Putamen (tissue), 1 donor: ENCODE measurements at places on chromosomes 13 and 19.

DNA sequence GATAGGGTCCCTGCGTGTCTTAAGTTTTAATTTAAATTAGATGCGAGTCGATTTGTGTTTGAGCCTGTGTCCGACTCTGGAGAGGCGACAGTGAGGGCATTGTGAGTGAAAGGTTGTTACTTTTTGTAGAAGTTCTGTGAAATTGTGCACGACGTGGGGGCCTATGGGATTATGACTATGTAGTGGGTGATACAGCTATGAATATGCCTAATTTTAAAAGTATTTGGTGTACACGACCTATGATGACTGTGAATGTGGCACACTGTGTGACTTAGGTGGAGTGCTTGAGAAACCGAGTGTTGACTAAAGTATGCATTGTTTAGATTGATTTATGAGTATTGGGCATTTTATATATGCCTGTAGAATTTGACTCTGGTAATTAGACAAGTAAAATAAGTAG, 646 bp downstream of the ZNF567 start:
- DNase-seq = no peak

DNA sequence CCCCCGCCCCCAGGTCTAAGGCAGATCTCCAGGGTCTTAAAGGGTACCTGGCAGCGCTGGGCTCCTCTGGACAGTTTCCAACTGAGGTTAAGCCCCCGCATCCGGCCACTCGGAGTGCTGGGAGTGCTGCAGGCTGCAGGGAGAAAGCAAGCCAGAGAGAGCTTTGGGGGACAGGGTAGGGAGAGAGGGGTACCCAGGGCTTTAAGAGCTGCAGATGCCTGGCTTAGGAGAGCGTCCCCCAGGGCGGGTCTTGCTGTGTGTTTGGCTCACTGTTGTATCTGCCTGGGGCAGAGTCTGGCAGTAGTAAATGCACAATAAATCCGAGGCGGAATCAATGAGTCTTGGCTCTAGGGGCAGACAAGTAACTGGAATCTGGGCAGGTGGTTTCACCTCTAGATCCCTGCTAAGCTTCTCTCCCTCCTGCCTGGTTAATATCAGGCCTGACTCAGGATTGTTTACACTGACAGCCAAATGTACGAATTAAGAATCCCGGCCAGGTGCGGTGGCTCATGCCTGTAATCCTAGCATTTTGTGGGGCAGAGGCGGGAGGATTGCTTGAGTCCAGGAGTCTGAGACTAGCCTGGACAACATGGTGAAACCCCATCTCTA, 798 bp upstream of the COX6B2 start:
- DNase-seq = no peak

DNA sequence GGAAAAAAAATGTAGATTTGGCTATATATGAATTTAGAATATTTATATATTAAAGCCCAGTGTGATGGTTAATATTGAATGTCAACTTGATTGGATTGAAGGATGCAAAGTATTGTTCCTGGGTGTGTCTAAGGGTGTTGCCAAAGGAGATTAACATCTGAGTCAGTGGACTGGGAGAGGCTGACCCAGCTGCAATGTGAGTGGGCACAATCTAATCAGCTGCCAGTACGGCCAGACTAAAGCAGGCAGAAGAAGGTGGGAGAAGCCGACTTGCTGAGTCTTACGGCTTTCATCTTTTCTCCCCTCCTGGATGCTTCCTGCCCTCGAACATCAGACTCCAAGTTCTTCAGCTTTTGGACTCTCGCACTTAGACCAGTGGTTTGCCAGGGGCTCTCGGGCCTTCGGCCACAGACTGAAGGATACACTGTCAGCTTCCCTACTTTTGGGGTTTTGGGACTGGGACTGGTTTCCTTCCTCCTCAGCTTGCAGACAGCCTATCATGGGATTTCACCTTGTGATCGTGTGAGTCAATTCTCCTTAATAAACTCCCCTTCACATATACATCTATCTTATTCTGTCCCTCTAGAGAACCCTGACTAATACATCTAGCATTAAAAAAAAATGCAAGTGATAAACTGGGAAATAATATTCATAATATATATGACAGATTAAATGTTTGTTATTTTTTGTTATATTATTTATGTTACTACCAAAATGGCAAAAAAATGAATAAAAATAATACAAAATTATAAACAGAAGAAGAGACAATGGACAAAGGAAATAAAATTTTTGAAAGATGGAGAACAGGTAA, 122.4 kb downstream of the DLEU7 start:
- no peak for DNase-seq

DNA sequence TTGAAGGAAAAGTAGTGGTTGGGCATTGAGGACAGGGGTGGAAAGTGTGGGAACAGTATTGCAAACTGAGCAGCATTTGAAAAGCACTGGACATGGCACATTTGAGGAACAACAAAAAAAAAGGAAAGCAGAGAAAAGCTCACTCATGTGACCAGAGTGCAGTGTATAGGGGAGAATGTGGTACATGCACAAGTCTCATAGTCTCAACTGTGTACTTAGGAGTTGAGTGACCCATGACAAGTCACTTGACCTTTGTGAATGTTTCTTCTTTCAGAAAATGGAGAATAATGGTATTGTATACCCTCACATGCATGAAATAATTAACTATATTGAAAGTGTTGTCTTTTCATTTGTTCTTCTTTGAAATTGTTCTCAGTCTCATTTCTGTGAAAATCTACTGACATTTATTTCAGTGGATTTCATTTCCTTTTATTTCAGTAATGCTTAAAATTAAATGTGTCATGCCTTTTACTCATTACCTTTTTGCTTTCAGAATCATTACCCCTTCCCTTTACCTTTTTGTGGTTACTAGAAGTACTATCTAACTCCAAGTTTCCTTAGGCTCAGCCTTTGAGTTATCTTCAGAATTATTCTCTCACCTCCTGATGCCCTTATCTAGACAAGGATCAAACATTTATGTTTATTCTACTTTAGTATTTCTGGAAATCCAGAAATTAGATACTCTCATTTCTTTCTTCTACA, 79.1 kb upstream of the MLNR start:
- DNase-seq = no peak

DNA sequence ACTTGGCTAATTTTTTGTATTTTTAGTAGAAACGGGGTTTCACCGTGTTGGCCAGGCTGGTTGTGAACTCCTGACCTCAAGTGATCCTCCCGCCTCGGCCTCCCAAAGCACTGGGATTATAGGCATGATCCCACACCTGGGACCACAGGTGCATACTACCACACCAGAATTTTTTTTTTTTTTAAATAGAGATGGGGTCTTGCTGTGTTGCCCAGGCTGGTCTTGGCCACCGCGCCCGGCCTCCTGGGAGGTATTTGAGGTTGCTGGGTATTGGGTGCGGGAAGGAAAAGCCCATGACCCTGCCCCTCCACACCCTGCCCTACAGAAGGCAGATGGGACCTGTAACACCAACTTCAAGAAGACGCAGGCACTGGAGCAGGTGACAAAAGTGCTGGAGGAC, 13.6 kb downstream of the ACTMAP start:
- DNase-seq = no peak

DNA sequence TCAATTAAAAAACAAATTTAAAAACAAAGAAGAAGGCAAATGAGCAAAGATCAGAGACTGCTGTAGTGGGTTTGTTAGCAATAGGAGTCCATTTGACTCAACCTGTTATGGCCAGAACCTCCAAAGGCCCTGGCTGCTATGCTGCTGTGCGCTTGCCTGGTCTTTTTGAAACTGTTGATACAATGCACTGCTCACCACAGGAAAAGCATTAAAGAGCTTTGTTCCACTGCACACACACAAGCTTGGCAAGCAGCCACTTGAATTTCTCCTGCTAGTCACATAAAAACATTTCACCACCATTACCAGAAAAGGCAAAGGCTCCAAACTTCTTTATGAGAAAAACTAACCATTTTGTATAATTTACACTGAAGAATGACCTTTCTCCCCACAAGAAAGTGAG, 132.2 kb downstream of the FREM2 start:
- DNase-seq = peak; percentile 34

GRCh38 chr19:10420444-10421239, at the start of gene PDE4A:
PDE4A (plus strand) TSS chr19:10420538; CDS start chr19:10420765, 227 bp downstream.
- no peak for DNase-seq

- no peak for DNase-seq
These were observed 2.9 kb upstream of the MRI1 start for GRCh38 chr19:13761423-13761822.

- no peak for DNase-seq
These were observed 56.2 kb upstream of the USPL1 start for GRCh38 chr13:30561511-30561910.

GRCh38 chr13:48181482-48182145, 51.4 kb upstream of the ITM2B start:
- DNase-seq = no peak

GRCh38 chr19:2187159-2187558, 23.4 kb downstream of the DOT1L start:
- no peak for DNase-seq

- peak; percentile 84 for DNase-seq
These were observed 1.4 kb upstream of the CCDC97 start for GRCh38 chr19:41308450-41309179.

- no peak for DNase-seq
These were observed 40.8 kb downstream of the UNC13A start for GRCh38 chr19:17647071-17648020.

DNA sequence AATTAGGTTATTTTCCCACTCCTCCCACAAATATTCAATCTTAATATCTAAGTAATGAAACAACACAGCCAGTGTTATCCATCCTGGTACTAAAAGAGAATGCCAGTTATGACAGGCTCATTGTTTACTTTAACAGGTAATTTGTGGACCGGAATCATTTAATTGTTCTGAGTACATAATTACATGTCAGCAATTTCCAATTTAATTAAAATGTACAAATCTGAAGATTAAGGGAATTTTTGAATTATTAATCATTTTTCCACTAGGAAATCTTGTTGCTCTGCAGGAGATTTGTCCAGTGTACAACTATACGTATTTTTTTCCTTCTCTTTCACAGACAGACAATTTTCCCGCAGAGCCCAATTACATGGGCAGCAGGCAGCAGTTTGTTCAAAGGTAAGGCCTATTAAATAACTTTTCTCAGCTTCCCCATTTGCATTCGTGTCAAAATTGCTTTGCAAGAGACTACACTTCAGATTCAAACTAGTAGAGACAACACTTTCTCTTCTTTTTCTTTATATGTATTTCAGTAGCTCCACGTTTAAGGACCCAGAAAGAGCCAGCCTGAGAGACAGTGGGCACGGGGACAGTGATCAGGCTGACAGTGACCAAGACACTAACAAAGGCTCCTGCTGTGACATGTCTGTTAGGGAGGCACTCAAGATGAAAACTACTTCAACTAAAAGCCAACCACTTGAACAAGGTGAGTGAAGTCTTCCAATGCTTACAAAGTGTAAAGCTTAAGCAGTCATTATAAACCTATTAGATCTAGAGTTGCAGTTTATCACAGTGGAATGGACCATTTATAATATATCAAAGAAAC, 34.8 kb downstream of the PCDH17 start:
- no peak for DNase-seq

DNA sequence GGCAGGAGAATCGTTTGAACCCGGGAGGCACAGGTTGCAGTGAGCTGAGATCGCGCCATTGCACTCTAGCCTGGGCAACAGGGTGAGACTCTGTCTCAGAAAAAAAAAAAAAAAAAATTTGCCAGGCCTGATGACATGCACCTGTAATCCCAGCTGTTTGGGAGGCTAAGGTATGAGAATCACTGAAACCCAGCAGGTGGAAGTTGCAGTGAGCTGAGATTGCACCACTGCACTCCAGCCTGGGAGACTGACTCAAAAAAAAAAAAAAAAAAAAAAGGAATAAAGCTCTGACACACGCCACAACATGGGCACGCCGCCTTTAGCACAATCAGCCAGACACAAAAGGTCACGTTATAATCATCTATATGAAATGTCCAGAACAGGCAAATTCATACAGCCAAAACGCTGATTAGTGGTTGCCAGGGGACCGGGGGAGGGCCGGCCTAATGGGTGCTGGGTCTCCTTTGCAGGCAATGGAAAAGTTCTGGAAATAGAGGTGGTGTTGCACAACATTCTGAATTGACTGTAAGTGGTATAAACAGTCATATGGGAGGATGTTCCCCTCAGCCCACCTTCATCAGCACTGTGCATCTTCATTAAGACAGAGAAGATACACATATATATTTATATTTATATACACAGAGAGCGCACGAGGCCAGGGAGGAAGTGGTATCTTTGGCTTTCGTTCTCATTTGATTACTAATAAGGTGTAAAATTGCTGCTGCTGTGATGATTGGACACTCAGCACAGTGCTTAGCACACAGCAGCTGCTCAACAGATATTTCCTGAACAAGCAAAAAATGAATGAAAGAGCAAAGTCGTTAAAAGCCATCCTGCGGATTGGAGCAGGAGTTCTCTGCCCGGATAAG, 3.8 kb downstream of the HSPBP1 start:
- no peak for DNase-seq

DNA sequence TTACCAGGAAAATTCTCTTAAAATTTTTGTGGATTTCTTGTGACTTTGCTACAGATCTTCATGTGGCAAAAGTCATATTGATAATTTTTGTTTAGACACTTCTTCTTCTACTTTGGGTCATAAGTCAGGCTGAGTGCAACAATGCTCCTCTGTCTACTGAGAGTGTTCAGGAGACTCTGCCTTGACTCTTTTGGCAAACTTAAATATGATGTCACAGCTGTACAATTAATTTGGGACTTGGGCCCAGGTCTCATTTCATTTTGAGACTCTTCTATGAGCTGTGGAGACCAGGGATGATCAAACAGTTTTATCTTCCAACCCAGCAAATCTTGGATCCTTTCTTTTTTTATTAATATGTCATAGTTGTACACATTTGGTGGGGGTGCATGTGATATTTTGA, 19.7 kb upstream of the IPO5 start:
- no peak for DNase-seq

DNA sequence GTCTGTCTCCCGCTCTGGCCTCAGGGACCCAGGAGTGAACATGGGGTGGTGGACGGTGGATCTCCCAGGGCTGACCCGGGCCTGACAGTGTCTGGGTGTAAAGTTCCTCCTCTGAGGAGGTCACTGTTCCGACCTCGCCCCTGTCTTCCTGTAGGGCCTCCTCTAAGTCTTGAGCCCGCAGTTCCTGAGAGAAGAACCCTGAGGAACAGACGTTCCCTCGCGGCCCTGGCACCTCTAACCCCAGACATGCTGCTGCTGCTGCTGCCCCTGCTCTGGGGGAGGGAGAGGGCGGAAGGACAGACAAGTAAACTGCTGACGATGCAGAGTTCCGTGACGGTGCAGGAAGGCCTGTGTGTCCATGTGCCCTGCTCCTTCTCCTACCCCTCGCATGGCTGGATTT, at the start of gene SIGLEC9:
Gene SIGLEC9, plus strand, starts transcription at position 178 of the 400 bp plus-strand sequence. Its CDS starts 69 bp downstream, at position 247.
- peak; percentile 29 for DNase-seq
